Central memory CD8-positive, alpha-beta T cell (primary cell): ENCODE measurements at places on chromosomes 7 and 10.

DNA sequence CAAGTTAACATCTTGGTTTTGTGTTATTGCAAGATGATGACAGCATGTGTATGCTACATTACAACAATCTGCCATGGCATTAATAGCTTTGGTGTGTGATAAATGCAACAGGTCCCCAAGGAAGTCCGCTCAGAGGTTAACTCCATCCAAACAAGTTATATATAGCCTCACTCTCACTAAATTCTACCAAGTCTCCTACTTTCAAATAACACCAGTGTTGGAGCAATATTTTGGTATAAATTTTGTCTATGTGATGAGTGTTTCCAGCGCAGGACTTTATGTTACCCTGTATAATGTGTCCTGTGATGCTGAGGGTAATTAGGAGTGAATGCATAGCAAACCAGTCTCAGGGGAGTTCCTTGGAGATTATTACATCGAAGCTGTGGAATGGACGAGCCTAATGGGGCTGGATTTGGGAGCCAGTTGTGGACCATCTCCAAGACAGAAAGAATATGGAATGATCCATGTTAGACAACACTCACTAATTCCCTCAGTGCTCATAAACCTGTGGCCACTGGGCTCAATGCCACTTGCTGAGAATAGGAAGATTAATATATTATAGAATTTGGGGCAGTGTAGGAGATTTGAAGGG, 127.6 kb upstream of the CXCL12 start:
- no peak for DNase-seq

DNA sequence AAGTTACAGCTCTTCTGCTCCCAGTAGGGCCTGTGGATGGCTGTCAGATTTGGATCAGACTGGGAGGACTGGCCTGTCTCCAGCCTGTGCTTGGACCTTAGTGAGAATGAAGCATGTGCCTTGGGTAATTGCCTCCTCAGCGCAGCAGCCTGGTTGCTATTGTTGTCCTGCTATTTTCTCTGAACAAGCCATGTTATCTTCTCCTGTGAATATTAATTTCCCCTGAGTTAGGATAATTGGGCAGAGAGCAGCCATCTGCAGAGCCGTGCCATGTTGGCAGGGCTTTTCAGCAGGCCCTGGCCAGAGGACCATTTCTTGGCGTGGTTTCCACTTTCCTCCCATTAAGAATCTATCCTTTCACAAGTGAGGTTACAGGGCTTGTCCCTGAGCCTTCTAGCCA, 497.3 kb downstream of the SORCS3 start:
- no peak for DNase-seq

DNA sequence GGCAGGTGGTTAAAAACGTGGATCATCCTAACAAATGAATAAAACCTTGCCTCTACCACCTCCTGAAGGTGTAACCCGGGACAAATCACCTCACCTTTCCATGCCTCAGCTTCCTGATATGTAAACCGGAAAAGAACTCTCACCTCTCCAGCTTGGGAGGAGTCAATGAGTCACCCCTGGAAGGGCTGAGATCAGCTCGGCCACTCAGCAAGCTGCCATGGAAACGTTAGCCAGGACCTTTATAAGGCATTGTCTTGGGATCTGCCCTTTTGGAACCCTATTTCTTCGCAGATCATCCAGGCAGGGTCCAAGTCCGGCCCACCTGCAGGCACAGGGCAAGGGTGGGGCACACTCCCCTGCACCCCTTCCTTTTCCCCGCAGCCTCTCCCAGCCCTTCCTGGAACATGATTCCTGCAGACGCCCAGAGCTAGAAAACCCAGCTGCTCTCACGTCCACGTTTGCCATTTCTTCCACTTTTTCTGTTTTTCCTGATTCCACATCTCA, 81.6 kb upstream of the PFKP start:
- DNase-seq, result no peak

DNA sequence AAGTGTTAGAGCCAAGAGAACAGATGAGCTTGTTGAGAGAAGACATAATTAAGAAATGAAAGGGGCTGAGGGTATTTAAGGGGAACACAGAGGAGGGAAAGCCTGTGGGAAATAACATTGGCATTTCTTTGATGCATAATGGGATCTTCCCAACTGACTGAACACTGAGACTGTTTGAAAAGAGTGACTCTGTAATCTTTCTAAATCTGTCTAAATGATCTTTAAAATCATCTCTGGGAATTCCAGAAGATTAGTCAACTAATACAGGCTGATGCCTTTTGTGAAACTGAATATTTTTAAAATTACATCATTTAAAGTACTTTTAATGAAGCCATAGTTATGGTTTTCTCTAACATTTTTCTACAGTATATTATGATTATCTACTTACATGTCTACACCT, 17.4 kb upstream of the SLC35G1 start:
- DNase-seq, result no peak

DNA sequence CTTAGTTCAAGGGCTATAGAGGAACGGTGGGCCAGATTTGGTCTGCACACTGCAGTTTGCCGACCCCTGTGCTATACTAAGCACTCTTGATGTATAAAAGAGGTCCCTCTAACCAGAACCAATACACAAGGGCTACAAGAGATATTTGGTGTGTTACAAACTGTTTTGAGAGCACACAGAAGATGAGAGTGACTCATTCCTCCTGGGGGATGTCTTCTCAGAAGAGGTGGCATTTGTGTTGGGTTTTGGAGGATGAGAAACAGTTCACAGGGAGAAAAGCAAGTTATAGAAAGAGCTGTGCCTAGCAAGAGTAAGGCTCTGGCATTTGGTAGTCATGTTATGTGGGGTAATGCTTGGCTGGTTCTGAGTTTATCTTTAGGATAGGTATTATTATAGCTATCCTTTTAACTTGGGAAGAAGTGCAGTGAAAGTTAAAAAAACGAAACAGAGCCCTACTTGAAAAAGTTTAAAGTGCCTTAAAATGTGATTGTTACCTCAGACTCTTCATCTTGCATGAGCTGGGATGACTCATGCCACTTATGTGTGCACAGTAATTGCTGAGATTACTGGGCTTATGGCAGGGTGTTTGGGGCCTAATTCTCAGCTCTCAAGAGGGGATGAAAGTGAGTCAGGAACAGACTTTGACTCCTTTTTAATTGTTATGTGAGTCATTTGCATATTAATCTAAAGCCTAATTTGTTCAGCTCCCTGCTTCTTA, 160.4 kb downstream of the KIF20B start:
- no peak for DNase-seq

GRCh38 chr10:28684157-28684985, 7.0 kb downstream of the BAMBI start:
- no peak for DNase-seq

- no peak for DNase-seq
Observed at GRCh38 chr7:93945756-93946535, 24.4 kb downstream of the GNG11 start.

- DNase-seq, result no peak
Observed at GRCh38 chr10:91104193-91105041, 116.0 kb upstream of the PCGF5 start.

DNA sequence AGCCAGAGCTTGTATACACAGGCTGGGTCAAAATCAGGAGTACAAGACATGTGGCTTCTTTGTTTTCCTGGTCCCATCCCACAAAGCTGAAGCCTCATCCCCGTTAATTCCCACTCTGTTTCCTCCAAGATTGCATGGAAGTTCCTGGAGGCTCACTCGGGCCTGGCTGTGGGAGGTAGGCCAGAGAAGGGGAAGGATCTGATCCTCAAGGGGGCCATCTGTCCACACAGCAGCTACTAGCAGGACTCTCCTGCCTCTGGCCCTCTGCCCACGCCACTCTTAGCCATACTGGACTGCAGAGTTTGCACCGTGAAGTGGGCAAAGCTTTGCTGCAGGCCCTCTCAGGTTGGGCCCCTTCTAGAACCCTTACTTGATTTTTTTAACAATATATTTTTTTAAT, 160.6 kb downstream of the FGFR2 start:
- no peak for DNase-seq

DNA sequence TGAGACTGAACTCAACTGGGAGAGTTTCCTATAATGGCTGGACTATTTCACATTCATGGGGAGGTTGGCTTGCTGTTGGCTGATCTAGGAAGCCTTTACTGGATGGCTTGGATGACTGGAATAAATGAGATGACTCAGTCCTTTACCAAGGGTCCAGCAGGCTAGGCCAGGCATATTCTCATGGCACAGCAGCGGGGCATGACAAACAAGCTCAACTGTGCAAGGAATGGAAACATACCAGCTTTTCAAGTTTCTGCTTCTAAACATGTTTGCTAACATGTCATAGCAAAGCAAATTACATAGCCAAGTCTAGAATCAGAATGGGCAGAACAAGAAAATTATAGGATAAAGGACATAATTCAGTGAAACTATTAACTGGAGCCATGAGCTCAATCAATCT, 46.8 kb upstream of the CRTAC1 start:
- no peak for DNase-seq

DNA sequence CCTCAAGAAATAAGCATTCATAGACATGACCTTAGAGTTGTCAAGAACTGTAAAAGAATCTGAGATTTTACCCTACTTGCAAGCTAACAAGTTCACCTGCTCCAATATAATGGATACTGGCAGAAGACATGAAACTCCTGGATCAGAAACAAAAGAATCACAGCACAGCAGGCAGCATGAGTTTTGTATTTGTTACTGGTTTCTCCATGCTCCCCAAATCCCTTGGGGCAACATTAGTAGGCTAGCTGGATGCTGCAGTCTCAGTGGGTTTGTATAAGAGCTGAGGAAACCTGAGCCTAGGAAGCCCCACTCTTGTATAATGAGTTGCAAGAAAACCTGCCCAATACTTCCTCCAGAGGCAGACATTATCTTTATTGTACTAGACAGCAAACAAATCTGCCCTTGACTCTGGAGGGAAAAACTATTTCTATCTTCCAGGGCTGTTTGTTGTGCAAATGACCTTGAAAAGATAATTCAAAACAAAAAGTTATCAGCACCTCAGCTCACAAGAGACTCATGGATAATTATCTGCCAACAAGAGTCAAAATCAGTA, 64.8 kb downstream of the ABLIM1 start:
- no peak for DNase-seq

- DNase-seq, result no peak
Observed at GRCh38 chr10:178208-178607, 43.0 kb downstream of the ZMYND11 start.

- DNase-seq, result no peak
Observed at GRCh38 chr7:63521-64021, 128.8 kb upstream of the FAM20C start.

DNA sequence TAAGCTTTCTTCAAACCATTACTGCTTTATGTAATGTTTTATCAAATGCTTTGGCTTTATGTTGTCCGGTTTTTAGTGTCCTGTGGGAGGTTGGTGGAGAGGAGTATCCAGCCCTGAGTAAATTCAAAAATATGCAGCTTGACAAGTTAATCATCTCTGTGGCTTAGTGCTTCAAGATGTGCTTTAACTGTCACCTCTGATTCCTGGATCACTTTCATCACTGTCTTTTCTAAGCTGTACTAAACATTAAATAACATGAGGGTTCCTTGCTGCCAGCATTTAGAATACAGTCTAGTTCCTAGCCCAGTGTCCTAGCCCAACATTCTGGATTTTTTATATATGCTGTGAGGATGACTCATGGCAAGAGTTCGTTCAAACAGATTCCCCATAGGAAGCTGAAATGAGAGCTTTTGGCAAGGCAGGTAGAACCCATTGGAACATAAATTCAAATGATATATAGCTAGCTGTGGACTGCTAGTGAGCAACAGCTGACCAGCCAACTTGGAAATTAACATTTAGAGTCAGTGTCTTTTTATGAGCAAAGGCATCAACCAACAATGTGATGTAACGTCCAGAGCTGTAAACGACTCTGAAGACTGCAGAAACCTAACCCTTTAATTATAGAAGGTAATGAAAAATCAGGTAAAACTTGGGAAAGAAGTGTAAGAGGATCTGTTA, 80.6 kb upstream of the OIT3 start:
- DNase-seq, result no peak

DNA sequence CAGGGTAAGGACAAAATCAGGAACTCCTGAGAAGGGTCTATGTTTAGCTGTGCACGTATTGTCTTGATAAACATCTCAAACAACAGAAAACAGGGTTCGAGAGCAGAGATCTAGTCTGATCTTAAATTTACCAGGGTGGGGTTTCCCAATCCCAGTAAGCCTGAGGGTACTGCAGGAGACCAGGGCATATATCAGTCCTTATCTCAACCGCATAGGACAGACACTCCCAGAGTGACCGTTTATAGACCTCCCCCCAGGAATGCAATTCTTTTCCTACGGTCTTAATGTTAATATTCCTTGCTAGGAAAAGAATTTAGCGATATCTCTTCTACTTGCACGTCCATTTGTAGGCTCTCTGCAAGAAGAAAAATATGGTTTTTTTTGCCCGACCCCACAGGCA, 35.5 kb downstream of the VIM start:
- DNase-seq, result no peak

- no peak for DNase-seq
Observed at GRCh38 chr10:130282492-130283218, 146.5 kb downstream of the GLRX3 start.

- no peak for DNase-seq
Observed at GRCh38 chr7:139034855-139035585, 822 bp downstream of the ZC3HAV1L start.

- no peak for DNase-seq
Observed at GRCh38 chr7:101537205-101537604, 91.9 kb downstream of the MYL10 start.
